GM12864 (cell line): ENCODE measurements at places on chromosomes 7 and 10.

- DNase-seq, result no peak
Measured at GRCh38 chr7:77658928-77659327, 37.3 kb upstream of the RSBN1L start.

DNA sequence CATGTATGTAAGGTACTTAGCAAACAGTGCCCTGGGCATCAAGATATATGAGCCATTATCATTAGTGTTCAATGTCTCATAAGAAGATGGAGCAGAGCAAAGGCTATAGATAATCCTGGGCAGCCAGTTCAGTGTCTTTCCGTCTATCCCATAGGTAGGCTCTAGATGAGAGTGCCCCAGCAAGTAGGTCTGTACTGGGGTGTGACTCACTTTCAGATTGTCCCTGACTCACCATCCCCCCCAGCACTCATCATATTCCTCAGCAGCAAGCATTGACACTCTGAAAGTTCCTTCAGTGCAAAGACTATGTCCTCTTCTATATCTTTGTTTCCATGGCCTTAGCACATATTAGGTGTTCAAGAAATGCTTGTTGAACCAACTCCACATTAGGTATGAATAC, 20.0 kb upstream of the FAM204A start:
- DNase-seq, result no peak

GRCh38 chr7:111650456-111650999, 88.2 kb upstream of the IMMP2L start:
- DNase-seq, result no peak

DNA sequence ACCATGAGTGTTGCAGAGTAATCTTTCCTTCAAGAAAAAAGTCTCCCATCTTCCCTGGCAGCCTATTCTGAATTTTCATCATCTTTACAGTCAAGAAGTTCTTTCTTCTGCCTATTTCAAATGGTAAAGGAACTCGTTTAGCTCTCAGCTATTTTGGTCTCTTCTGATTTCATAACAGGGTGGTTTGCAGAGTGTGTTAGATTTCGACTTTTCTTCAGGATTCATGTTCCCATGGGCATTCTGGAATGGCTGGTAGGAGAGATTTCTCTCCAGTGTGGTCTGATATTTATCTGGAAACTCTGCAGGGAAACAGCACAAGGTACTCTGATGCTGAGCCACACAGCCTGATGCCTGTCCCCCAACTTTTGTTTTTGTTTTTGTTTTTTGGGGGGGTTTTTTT, 111.1 kb upstream of the FAM171A1 start:
- no peak for DNase-seq

DNA sequence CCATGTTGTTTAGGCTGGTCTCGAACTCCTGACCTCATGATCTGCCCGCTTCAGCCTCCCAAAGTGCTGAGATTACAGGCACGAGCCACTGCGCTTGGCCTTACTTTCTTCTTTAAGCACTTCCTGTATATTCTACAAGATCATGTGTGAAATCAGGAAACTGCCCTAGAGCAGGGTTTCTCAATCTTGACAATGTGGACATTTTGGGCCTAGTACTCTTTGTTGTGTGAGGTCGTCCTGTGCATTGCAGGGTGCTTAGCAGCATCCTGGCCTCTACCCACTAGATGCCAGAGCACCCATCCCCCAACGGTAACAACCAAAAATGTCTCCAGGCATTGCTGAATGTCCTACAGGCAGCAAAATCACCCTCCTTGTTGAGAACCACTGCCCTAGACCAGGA, 24.7 kb downstream of the RRP12 start:
- no peak for DNase-seq

DNA sequence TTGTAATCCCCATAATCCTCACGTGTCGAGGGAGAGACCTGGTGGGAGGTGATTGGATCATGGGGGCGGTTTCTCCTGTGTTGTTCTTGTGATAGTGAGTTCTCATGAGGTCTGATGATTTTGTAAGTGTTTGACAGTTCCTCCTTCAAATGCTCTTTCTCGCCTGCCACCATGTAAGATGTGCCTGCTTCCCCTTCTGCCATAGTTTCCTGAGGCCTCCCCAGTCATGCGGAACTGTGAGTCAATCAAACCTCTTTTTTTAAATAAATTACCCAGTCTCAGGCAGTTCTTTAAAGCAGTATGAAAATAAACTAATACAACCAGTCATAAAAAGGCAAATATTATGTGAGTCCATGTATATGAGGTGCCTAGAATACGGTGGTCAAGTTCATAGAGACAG, 87.5 kb downstream of the FRMD4A start:
- no peak for DNase-seq

GRCh38 chr7:72335561-72336381, 76.4 kb downstream of the CALN1 start:
- no peak for DNase-seq

DNA sequence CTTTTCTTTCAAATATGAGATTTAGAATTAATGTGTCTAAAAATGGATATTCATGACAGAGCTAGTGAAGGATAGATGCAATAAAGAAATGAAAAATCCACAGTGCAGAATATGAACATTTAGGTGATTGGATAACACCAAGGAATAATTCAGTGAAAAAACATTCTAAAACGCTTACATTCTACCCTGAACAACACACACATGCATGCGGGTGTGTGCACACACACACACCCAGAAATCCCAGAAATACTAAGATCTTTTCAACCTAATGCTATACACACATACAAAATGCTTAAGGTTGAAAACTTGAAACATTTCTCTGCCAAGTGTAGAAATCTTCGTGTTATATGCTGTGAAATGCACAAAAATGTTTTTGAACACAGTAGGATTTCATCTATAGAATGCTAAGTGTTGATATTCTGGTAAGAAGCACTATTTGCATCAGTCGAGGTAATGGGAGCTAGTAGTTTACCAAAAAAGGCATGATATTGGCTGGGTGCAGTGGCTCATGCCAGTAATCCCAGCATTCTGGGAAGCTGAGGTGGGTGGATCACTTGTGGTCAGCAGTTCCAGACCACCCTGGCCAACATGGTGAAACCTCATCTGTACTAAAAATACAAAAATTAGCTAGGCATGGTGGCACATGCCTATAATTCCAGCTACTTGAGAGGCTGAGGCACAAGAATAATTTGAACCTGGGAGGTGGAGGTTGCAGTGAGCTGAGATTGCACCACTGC, 600.6 kb downstream of the PHTF2 start:
- DNase-seq, result no peak

DNA sequence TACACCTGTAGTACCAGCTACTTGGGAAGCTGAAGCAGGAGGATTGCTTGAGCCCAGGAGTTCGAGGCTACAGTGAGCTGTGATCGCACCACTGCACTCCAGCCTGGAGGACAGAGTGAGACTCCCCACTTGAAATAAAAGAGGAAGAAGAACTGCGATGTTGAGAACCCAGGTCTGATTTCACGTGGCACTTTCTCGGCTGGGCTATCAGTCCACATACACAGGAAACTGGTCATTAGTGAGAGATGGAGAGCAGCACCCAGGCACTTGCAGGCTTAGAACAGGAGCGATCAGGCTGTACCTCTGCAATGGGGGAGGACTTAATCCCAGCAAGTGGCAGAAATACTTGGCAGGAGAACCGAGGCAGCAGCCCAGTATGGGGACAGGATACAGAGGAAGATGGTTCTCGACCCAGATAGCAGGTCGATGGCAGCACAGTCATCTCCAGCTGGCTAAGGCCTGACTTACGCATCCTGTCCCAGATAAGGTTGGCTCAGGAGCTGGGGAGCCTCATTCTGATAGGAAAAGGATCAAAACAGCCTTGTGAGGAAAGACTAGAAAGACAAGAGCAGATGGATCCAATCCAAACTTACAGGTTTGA, 487.7 kb upstream of the AUTS2 start:
- DNase-seq, result no peak

GRCh38 chr10:28713626-28714352, 36.5 kb downstream of the BAMBI start:
- DNase-seq, result no peak

DNA sequence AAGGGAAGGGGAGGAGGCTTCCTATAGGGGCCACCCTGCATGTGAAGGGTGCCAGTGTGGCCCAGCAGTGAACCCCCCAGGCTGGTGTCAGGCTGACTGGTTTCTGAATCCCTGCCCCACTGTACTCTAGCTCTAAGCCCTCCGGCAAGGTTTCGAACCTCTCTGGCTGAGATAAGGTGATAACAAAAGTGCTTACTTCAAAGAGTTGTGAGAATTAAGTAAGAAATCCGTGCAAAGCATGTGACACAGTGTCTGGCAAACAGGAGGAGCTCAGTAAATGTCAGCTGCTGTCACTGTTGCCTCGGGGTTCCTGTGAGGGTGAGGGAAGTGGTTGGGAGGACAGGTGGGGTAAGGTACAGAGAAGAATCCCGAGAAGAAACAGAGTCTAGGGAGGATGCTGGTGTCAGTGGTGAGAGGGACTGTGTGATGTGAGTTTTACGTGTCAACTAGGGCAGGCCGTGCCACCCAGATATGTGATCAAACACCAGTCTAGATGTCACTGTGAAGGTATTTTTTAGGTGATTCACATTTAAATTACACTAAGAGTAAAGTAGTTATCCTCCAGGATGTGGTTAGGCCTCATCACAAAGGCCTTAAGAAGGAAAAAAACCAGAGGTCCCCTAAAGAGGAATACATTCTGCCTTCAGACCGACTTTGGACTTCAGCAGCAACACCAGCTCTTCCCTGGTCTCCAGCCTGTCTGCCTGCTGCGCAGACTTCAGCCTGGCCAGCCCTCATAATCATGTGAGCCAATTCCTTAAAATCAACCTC, 64.4 kb downstream of the BPGM start:
- DNase-seq, result no peak

GRCh38 chr7:102305414-102306268, 19.0 kb downstream of the SH2B2 start:
- DNase-seq, result peak; percentile 92

DNA sequence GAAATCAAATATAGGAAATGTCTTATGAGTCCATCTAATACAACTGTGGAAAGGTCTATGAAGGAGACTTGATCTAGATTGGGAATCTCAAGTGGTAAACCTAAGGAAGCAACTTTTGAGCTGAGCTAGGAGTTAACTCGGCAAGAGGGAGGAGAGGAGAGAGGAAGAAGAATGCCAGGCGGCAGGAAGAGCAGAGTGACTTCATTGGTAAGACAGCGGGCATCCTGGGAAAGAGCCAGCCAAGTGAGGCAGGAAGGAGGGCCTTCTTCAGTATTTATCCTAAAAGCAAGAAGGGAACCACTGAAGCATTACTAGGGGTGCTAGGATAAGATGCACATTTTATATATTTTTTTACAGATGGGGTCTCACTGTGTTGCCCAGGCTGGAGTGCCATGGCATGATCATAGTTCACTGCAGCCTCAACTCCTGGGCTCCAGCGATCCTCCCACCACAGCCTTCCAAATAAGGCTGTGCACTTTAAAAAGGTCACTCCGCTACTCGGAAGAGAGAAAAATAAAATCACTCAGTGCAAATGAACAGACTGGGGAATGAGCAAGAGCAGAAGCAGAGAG, 2.0 kb downstream of the BCL7B start:
- DNase-seq, result no peak

DNA sequence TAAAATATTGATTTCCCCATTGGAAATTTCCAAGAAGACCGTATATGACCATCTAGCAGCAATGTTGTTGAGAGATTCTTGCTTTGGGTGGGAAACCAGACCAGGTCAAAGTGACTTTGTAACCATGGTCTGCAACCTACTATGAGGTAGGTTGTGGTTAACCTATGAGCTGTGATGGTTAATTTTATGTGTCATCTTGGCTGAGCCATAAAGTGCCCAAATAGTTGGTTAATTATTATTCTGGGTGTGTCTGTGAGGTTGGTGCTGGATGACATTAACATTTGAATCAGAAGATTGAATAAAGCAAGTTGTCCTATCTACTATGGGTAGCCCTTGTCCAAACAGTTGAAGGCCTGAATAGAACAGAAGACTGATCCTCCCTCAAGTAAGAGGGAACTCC, 18.3 kb upstream of the RALA start:
- DNase-seq, result no peak

GRCh38 chr10:104457543-104457828, 103.9 kb downstream of the CFAP58 start:
- DNase-seq, result no peak

DNA sequence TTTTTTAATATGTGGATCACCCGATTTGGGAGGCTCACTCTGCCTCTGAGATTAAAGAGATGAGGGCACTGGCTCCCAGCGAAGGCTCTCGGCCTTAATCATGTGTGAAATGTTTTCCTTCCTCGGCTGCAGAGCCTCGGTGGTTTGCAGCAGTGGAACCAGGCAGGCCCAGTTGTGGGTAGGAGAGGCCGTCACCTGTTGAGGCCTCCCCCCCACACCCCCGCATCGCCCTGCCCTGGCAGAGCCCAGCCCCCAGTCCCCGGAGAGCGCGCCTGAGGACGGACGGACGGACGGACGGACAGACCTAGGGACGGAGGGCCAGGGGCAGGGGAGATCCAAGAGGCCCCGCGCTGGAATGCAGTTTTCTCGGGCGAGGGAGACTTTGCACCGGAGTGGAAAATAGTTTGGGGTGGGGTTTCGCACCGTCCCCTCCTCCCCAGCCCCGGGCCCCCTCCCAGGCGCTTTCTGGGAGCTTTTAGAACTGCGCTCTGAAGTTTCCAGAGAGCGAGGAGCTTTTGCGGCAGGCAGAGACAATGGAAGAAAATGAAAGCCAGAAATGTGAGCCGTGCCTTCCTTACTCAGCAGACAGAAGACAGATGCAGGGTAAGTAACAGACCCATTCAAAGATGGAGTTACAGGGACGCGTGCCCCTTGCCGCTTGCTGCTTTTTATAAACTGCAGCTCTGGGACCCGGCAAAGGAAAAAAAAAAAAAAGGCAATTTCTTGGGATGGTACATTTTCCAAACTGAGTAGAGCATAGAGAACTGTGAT, at the start of gene KIAA1217:
KIAA1217 (plus strand) TSS at position 478 of the 771 bp plus-strand sequence; CDS start at position 534, 56 bp downstream.
- DNase-seq, result no peak

DNA sequence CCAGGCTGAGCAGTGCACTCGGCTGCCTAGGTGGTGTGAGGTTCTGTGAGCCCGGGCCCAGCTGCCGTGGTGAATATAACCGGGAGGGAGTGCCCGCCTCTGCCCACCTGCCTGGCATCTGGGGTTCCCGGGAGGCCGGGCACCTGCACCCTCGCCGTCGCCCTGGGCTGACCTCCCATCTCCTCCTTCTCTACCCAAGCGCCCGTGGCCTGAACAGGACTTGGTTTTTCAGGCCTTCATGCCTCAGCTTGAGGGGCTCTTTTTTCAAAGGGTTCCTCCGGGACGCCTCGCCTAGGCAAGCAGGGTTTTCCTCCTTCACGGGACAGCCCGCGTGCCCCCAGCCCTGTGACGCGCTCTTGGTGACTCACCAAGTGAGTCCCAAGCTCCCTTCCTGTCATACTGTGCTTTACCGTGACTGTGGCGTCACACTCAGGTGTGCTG, 9.9 kb downstream of the INPP5A start:
- DNase-seq, result no peak

DNA sequence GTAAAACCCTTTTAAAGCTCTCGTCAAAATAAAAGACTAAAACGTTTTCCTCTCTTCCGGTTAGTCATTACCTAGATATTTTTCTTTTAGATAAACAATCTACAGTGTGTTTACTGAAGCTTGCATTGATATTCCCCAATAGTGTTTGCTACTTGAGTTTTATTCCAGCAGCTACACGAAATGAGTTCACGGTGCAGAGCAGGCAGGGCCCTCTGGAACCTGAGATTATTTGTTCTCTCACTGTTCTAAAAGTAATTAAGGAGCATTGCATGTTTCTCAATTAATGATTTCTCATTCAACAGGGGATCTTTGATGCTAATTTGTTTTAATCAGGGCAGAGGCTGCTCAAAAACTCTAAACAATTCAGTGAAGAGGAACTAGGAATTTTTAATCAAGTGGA, 319.7 kb downstream of the GFRA1 start:
- DNase-seq, result no peak

GRCh38 chr7:96614154-96614867, 95.3 kb downstream of the SEM1 start:
- no peak for DNase-seq
